ENCODE measurements at places on chromosomes 7 and 10.
A peak's percentile ranks its signal among the peaks of the same experiment; 100 is the strongest.

DNA sequence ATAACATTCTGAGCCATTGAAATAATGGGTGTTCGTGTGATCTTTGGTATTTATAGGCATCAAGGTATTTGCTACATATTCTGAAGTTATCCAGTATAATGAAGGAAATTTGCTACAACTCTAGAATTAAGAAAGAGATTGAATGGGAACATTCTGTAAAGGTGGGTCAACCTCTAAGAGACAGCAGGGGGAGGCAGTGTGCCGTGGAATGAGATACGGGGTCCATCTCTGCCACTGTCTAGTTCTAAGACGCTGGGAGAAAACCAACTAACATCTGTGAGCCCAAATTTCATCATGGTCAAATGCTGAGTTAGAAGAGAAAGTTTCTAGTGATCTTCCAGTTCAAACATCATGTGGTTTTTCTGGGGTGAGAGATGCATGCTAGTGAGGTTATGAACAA is 368.9 kb downstream of the SORCS1 start:
- DNase-seq, result no peak

DNA sequence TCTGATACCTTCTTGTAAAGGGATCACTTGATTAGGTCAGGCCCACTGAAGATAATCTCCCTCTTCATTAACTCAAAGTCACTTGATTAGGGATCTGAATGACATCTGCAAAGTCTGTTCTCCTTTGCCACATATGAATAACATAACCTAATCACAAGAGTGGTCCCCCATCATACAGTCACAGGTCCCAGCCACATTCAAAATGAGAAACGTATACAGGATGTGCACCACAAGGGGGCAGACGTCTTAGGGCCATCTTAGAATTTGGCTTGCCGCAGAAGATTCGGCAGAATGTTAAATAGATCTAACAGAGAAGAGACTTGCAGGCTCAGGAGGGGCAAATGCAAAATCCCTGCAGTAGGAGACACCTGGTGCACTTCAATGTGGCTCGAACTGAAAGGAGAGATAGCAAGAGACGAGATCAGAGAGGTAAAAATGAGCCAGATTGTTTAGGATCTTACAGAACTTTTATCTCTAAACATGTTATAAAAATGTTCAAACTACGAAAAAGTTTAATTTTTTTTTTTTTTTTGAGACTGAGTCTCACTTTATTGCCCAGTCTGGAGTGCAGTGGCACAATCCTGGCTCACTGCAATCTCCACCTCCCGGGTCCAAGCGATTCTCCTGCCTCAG is 10.4 kb upstream of the SMC3 start:
- peak; percentile 66 for DNase-seq

GRCh38 chr10:93475871-93476270 is 6.3 kb downstream of the MYOF start:
- DNase-seq, result peak; percentile 24

- no peak for DNase-seq
Observed at GRCh38 chr7:24135003-24135817, 148.8 kb upstream of the NPY start.

GRCh38 chr7:47511699-47512370 is 70.1 kb downstream of the TNS3 start:
- DNase-seq, result no peak
